ENCODE measurements at places on chromosomes 1 and 21.
A peak's percentile ranks its signal among the peaks of the same experiment; 100 is the strongest.

DNA sequence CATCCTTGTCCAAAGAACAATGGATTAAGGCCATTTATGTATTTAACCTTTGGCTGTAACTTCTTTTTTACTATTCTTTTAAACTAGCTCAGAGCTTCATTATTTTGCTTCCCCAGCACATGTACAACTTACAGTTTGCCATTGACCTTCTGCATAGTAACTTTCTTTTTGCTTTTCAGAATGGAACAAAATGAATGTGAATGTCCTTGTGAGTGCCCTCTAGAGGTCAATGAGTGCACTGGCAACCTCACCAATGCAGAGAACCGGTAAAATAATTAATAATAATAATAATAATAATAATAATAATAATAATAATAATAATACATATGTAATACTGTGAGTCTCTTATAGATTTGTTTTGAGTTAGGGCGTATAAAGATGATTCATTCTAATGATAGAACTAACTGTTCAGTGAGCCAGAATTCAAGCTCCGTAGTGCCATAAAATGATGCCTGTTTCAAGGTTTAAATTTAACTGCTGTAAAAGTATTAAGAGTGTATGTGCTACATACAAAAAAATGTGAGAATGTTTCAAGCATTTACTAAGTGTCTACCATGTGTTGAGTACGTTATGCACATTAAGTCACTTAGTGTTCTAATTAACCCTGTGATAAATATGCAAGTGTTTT, 69.0 kb upstream of the RAVER2 start:
- DNase-seq, result no peak

GRCh38 chr1:234509457-234510328, 30.7 kb upstream of the TARBP1 start:
- no peak for DNase-seq

DNA sequence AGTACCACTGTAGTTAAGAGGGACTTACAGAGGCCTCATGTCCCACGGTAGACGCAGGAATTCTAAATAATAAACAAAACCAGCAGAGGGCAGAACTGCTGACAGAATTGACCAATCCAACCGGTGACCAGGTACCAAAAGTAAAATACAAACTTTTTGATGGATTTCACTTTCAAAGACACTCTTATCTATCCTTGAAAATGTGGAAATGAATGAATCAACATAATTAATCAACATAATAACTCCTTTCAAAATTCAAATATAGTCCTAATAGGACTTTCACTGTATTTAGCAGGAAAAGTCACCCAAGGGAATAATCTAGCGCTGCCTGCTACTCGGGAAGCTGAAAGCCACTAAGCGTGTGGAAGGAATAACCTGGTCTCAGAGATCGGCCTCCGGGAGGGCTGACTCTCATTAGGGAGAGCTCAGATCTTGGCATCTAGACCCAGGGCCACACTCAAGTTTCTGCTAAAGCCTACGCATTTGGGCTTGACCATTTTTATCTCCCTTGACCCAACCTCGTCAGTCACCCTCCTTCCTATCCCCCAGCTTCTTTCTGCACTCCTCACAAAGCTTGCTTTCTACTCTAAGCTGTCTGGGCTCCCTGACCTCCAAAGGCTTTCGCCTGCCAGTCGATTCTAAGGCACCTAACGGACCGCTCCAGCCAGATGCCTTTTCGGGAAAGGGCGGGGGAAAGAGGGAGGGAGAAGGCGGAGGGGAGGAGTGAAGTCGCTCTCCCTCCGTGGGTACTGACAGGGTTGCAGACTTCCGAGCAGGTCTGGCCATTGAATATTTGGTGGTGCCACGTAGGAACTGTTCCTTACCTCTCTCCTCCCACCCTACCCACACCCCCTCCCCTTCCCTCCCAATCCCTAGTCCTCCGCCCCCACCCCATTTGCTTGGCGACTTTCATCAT, 1.6 kb downstream of the COL11A1 start:
- peak; percentile 69 for DNase-seq

DNA sequence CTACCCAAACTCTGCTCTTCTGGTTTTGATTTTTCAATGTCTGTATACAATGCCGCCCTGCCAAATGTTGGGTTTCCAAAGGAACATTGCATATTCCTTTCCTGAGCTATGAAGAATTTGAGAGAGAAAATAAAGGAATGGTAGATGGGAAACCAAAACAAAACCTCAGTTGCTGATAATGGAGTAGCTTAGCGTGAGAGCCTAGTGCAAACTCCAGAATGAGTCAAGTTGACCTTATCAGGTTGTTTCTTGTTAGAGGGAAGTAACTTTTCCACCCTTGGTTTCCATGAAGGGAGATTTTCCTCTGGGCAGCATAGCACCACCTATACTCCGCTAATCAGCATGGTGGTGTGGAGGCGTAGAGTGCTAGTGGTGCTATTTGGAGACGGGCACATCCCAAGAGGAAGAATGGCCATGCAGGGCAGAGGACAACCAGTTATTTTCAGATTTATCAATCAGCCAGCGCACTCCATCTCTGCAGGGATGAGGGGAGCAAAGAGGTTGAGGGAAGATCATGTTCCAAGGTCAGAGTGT, 51.6 kb downstream of the BACH1 start:
- no peak for DNase-seq

GRCh38 chr1:235069577-235070563, 58.8 kb downstream of the TOMM20 start:
- DNase-seq, result no peak
